ENCODE measurements at places on chromosomes 5 and 9. TPM values are rescaled to one million over a fixed set of nuclear protein-coding genes. Genes with fewer than 3 reads are reported as not detected.

GRCh38 chr9:115213818-115214334 is 95.9 kb upstream of the TNC start:
- no peak for DNase-seq

GRCh38 chr5:84384604-84385575 is at the start of gene EDIL3:
Gene EDIL3, minus strand, starts transcription at chr5:84384880. Its CDS starts 506 bp downstream, at chr5:84384374.
- DNase-seq: peak; percentile 74

Gene PCDHB12
- 1.1 TPM for total RNA-seq

Gene VCAN
- total RNA-seq: 61.0 TPM

GRCh38 chr5:76050134-76050533 is 33.0 kb upstream of the SV2C start:
- no peak for DNase-seq

DNA sequence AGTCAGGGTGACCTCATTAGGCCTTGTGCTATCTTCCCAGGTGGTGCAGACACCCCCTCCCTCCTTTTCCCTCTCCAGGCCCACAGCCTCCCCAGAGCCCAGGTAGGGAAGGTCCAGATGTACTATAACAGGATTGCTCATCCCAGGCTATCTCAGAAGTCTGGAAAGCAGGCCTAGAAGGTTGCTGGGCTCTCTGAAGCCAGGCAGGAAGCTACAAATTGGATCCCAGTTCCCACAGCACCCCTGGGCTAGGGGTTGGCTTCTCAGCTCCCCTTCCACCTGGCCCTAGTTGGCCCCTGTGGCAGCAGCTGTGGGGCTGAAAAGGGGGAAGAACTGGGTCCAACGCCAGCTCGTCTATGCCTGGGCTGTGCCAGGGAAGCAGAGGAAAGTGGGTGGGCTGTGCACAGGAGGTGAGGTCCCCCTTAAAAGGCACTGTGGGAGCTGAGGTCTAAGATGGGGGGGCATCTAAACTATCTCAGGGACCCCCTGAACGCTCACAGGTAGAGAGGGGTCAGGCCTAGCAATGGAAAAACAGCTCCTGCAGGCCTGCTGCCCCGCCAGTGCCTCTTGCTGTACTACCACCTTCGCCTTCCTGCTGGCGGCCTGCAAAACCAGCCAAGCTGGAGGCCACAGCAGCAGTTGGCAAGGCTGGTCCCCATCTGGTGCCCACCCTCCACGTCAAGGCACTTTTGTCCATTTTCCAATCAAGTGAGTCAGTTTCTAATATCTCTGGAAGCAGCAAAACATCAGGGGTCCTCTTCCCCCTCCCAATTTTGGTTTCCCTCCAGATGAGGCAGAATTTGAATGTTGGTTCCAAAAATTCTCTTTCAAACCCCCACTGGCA is 13.3 kb upstream of the PSMD5 start:
- DNase-seq: no peak

Gene PCDH12
- total RNA-seq: 4.9 TPM

- DNase-seq: no peak
Observed at GRCh38 chr5:6712142-6712576, 1.1 kb upstream of the TENT4A start.

- no peak for DNase-seq
Observed at GRCh38 chr5:140962190-140962589, 4.1 kb upstream of the PCDHAC2 start.

DNA sequence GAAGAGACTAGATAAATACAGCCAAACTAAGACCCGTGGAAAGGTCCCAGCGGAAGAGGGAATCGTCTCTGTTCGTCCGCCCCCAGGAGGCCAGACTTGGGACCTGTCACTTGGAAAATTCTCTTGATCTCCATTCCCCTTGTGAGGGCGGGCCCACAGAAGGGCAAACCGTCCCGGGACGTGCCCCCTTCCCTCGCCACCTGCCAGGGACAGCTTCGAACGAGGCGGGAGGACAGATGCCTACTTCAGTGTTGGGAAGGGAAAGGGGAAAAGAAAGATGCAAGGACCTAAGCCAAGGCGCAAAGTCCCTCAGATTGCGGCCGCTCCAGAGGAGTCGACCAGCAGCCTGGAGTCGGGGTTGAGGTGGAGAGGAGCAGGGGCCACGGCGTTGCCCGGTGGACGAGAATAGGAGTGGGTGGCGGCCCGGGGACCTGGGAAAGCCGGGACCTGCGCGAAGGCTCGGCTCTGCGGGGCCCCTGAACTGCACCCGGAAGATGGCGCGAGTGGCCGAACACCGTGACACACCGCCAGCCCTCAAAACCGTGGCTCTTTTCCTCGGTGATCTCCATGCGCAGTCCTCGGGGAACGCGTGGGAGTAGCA is 4.4 kb upstream of the EBF1 start:
- no peak for DNase-seq

DNA sequence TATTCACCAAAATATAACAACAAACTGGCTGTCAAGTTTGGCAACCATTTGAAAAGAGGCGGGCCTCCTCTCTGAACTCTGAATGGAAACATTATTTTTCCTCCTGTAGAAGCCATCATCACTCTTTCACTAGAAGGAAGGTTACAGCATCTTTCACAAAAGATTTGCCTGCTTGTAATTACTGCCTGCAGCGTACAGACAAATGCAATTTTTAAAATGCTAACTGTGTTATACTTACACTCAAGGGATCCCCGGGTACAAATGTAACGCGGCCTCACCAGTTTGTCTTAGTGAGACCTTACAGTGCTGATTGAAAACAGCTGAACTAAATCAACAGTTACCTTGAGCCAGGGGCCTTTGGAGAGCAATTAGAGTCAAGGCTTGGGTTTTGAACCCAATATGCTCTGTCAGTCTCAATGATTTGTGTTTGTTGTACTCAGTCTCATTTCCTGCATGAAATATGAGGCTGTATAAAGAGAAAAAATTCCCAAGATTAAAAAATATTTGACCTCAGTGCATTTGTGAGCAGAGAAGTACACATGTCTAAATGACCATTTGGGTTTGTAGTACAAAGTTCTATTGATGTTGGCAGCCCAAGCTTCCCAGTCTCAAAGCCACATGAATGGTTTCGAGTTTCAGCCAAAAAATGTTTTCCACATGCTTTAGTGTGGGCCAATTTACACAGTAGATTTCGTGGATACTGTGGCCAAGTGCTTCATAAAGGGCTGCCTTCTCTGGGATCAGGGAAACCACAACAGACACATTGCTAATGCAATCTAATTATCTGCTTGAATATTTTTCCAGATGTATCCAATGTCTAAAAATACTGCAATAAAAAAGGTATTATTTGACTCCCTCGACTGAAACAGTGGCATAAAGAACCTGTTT is 500.0 kb downstream of the SPATA31D1 start:
- no peak for DNase-seq

DNA sequence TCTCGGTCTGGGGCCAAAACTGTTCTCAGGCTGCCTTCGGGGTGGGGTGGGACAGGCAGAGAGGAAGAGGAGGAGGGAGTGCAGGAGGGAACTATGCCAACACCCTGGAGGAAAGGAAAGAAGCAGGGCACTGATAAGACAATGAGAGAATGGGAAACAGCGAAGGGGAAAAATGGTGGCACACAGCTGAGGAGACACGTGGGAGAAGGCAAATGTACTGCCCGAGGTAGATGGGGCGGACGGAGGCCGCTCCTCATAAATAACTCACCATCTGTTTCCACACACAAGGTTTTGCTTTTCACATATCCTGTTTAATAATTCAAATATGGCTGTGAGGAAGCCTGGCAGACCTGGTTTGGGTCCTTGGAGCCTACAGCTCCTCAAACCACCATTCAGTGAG is 148.2 kb upstream of the LRRTM2 start:
- no peak for DNase-seq

DNA sequence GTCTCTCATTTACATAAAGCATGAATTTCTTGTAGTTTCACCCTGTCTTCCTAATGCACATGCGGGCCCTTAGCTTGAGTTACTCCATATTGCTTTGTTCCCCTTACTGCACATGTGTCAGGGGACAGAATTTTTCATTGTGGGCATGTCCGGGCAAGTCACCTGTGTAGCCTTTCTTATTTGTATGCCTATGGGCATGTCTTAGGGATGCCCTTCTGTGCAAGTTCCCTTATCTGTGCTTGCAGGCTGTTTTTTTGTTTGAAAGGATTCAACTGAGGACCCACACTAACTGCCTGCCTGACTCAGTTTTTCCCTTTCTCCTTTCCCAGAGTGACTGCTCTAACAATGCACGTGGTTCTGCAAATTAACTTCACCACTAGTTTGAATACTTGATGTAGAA is 161.7 kb downstream of the YTHDC2 start:
- DNase-seq: no peak

Gene TICAM2
- 2.0 TPM for total RNA-seq

Gene ZNF608
- 18.8 TPM for total RNA-seq

DNA sequence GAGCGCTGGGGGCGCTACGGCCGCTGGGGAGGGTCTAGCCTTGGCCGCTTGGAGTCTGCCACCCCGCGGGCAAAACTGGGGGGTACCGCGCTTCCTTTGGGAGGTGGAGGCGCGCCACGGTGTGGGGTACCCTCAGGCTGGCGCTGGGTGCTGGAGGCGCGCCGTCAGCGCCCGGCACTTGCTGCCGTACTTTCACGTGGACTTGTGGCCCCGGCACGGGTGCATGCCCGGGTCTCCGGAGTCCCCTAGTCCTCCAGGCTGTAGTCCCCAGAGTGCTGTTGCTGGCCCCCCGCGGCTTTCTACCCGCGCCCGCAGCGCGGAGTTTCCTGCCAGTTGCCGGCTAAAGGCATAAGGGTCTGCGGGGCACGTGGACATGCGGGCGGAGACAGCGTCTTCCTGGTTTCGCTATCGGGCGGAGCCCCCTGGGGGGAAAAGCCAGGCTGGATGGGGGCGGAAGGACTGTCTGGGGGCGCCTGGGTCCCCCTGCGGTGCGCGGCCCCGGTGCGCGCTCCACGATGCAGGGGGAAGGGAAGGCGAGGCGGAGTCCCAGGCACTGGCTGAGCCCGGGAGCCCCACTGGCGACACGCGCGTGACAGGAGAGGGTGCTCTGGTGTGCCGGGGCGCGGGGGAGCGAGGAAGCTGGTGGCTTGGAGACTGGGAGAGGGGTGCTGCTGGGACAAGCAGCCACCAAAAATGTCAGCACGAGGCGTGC is 666 bp downstream of the PPARGC1B start:
- peak; percentile 81 for DNase-seq

DNA sequence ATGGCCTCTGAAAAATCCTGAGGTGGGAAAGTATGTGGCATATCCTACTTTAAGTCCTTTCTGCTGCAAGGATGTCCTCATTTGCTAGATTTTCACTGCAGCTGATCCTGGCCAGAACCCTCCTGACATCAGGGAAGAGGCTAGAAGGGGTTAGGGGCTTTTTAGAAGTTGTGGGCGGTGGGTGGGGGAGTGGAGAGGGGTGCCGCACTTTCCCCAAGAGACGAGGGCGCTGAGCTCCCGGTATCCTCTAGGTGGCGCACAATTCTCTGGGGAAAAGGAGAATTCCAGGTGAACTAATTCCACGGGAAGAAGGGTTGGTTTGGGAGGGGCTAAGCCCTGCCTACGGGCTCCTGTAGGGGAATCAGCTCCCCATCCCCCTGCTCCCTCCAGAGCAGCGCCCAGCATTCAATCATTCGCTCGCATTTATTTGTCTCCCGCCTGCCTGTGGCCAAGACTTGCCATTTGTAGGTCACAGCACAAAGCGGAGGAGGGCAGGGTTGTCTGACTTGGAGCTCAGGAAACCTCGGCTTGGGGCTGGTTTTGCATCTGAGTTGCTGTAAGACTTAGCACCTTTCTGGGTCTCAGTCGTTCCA is 42.9 kb upstream of the HAND1 start:
- DNase-seq: no peak

Gene GRPEL2
- 11.0 TPM for total RNA-seq

- DNase-seq: no peak
Observed at GRCh38 chr9:69195668-69196067, 21.6 kb downstream of the TJP2 start.

DNA sequence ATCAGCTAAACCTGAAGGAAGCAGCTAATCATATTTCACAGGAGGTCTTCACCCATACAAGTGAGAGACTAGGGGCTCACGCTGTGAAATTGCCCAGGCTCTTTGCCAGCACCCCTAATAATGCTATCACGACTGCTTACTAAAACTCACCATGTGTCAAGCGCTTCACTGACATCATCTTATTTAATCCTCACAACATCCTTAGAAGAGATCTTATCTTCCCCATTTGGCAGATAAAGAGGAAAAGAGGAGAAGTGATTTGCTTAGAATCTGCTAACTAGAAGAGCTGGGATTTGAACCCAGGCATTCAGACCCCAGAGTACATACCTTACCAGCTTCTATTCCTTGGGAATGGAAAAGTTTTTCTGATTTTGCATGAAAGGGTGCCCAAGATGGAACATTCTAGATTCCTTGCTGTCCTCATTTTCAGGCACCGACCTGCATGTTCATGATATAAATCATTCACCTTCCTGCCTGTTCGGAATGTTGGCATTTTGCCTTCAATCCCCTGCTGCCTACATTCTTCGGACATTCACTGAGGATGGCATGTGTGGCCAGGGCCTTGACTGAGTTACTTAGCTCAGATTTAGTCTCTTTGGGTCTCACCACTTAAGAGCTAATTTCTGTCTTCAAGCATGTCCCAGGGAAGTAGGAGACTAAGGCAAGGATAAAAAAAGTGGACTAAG is 88.1 kb downstream of the SH3TC2 start:
- DNase-seq: no peak

DNA sequence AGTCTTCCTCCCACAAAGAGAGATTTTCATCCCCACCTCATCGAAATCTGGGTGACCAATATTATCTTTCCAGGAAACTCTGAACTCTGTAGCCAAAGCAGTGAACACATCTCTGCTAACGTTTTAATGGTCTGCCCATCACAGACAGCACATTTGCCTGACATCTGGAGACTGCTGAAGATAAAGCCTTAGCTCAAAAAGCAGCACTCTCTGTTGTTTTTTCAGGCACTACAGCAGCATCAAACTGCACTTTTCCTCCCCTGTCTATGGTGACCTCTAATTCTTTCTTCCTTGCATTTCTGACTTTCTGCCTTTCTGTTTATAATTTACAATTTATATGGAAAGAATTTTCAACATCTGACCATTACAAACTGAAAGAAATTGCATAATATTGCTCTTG is 66.8 kb downstream of the RAB3C start:
- DNase-seq: no peak

GRCh38 chr5:174777111-174777510 is 52.7 kb downstream of the MSX2 start:
- DNase-seq: no peak

DNA sequence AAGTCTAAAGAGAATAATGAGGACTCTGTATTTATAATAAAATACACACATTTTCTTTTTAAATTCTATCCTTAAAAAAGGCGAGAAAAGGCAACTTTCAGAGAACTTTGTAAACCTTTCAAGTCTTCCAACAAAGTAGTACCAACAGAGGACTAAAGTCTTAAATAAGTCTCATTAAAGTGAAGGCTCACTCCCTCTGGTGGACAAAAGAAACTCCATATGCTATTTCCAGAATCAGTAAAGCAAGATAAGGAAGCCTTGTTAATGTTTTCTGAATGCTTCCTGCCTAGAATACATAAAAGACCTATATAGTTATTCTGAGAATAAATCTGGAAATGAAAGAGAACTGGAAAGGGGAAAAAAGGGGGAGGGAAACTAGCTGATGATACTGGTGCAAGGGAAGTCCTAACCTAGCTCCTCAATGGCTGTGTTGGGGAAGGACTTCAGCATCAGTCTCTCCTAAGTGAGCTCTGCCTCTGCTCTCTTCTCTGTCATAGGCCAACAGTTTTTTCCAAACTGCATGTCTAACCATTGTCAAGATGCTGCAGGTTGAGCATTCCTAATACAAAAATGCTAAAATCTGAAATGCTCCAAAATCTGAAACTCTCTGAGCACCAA is 7.2 kb downstream of the HMGCS1 start:
- DNase-seq: no peak

Gene OTULINL
- 1.8 TPM for total RNA-seq

Gene QRFP
- not detected for total RNA-seq

GRCh38 chr9:6816581-6816980 is 58.8 kb downstream of the KDM4C start:
- no peak for DNase-seq

- no peak for DNase-seq
Observed at GRCh38 chr9:116181853-116182610, 28.4 kb downstream of the PAPPA start.
